Brain (organoid and tissue), 16 donors: ENCODE measurements at places on chromosomes 6 and 20.

- DNase-seq = no peak
Measured at GRCh38 chr6:39189915-39190544, 39.2 kb downstream of the KCNK5 start.

GRCh38 chr6:69584913-69585729, 211.7 kb downstream of the LMBRD1 start:
- DNase-seq = peak; percentile 87

DNA sequence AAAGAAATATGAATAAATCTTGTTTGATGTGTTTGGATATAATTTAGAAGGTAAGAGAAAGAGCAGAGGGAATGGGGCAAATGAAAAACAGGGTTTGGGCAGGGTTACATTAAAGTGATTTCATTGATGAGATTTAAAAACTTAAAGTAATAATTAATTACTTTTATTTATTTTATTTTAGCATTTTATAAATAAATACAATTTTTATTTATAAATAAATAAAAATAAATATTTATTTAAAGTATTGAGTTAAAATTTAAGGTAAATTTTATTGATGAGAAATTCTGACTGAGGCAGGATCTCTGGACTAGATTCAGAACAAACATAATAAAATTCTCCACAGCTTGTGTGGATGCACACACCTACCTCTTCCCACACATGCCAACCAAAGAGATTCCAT, 584.1 kb upstream of the BTBD3 start:
- DNase-seq = no peak

DNA sequence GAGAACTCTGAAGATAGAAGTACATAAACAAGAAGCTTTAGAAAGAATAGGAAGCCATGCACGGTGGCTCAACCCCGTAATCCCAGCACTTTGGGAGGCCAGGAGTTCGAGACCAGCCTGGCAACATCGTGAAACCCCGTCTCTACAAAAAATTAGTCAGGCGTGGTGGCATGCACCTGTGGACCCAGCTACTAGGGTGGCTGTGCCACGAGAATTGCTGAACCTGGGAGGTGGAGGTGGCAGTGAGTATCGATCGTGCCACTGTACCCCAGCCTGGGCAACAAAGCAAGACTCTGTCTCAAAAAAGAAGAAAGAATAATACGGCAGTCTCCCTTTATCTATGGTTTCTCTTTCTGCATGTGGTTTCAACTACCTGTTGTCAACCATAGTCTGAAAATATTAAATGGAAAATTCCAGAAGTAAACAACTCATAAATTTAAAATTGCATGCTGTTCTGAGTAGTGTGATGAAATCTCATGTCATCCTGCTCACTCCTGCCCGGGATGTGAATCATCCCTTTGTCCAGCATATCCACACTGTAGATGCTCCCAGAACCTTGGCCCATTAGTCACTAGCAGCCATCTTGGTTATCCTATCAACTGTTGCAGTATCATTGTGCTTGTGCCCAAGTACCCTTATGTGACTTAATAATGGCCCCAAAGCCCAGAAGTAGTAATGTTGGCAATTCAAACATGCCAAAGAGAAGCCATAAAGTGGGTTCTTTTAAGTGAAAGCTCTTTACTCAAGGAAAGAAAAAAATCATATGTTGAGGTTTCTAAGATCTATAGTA, 22.1 kb downstream of the DEK start:
- no peak for DNase-seq

DNA sequence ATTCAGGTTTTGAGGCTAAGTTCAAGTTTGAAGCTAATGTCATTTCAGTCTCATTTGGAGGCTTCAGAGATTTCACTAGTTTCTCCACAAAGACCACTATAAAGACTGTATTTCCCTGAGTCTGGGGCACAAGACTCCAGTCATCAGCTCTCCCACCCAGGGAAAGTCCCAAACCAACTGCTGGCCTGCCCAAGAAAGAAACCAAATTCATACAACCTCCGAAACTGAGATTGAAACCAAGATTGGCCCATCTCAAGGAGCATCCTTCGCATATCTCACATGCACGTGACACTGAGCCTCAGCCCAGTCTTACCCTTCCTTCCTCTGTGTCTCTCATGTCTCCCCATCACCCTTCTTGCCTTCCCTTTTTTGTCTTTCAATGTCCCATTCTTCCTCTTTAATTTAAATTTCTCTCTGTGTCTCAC, 3.5 kb upstream of the LTA start:
- no peak for DNase-seq

DNA sequence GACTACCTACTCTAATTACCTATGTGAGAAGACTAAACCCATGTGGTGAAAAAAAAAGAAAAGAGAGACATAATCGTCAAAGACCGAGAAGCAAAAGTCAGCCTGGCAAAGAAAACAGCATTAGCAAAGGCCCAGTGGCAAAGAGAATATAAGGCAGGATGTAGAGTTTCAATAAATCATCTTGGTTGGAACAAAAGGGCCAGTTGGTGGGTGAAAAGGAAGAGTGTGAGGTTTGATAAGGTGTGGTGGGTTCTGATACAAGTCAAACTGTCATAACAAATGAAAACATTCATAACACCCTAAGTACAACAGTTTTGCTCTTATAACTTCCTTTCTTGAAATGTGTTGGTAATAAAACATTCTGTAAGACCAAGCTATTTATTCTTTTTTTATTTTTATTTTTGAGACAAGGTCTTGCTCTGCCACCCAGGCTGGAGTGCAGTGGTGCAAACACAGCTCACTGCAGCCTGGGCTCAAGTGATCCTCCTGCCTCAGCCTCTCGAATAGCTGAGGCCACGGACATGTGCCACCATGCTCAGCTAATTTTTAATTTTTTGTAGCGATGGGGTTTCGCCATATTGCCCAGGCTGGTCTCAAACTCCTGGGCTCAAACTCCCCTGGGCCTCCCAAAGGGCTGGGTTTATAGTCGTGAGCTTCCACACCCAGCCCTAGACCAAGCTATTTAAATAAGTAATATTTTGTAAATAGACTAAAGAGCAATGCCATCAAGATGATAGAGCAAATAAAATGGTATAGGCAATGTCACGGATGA, 18.9 kb upstream of the GTF3C6 start:
- no peak for DNase-seq

- DNase-seq = no peak
Measured at GRCh38 chr20:13229538-13229937, 8.5 kb downstream of the ISM1 start.

DNA sequence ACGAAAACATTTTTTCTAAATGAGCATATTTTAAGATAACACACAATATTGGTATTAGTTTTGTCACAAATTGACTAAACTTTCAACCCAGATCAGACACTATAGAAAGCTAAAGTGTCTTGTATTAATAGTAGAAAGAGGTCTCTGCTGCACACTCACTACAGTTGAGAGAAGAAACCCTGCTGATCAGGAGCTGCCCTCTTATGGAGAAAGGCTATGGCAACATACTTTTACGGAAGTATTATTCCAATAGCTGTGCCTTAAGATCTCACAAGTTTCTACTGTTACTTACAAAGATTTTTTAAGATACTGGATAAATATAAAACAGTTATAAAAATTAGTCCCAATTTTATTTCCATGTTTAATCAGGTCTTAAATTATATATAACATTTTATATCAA, 155.7 kb downstream of the RIMS1 start:
- DNase-seq = peak; percentile 5

DNA sequence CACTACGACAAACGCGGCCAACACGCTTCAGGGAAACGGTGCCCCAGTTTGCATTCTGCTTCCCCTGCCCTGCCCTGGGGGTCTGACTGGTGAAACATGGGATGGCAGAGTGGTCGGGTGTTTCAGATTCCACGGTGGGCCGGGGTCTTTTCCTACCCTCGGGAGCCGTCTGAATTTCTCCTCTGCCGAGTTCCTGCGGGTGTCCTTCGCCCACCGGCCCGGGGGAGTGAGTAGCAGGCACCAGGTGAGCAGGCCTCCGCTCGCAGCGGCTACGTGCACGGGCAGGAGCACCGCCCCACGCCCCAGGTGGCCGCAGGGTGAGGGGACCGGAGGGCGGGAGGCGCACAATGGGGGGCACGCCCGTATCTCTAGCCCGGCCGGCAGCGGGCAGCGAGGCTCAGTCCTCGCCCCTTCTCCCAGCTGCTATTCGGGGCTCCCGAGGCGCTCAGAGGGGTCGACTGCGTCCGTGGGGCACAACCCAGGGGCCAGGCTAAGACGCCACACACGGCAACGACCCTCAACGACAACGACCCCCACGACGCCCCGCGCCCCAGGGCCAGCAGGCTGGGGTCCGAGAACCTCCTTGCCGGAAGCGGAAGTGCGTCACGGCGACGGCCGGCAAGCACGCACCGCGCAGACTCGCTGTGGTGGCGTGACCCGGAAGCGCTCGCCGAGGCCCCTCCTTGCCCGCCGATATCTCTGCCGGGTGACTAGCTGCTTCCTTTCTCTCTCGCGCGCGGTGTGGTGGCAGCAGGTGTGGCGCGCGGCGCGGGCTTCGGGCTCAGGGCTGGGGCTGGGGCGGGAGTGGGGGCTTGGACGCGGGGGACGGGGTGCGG, at the start of gene RPS21:
TSS of gene RPS21 (plus strand) at position 721 of the 836 bp plus-strand sequence. CDS start 236 bp downstream, outside the sequence.
- peak; percentile 95 for DNase-seq

GRCh38 chr20:57400821-57401564, 9.8 kb downstream of the RBM38 start:
- DNase-seq = no peak

GRCh38 chr6:92404281-92404680, 1015.1 kb downstream of the EPHA7 start:
- DNase-seq = no peak

- DNase-seq = no peak
Measured at GRCh38 chr6:169289619-169290339, 36.1 kb upstream of the THBS2 start.

DNA sequence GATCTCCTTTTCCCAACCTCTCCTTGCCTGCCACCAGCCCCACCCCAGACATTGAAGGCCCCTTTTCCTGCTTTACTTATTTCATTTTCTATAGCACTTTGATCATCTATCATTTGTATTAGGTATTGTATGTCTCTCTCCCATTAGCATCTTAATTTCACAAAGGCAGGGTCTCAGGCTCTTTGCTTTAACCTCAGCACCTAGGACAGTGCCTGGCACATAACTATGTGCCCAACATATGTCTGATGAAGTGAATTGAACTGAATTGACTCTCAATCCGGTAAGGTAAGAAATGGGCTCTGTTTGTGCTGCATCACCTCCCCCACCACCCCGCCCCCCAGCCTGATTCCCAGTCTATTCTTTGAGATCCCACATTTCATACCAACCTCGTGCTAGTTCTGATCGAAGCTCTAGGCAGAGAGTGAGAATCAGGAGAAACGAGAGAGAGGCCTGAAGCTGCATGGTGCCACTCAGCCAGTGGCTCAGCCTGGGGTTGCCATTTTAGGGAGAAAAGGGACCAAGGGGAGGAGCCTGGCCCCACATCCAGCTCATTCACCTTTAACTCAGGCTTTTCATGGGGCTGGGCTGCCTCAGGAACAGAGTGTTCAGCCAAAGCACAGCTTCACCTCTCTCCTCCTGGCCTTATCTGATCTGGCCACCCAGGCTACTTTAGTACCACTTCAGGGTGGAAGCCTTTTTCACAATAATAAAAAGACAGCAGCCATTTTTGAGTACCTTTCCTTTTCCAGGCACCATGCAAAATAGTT, at the start of gene SPINT3:
TSS of gene SPINT3 (minus strand) at position 476 of the 767 bp plus-strand sequence. CDS start at position 462, 14 bp downstream.
- DNase-seq = no peak

DNA sequence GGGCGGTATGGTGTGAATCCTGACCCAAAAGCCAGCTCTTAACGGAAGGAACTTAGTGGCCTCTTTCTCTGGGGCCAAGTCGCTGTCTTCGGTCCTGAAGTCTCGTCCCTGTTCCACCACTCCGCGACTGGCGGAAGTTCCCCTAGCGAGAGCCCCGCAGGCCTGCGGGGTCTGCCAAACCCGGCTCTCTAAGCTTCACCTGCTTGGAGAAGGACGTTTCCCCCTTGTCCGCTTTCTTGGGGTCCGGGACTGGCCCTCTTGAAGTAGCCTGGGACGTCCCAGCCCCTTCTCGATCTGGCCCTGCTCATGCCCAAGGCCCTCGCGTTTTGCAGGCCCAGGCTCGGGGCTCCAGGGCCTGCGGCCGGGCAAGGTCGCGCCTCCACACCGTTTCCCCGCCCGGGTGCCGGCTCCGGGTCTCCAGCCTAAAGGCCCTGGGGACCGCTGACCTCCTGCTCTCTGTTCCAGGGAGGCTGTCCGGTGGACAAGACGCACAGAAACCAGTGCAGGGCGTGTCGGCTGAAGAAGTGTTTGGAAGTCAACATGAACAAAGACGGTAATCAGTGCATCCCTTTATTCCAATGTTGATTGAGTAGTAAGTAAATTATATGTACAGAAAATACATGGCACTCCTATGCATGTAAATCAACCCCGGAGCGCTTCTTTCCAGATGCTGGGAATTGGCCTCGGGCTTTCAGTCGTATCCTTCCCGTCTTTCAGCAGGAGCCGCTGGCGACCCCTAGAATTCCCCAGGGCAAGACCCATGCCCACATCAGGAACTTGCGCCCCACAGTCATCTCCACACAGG, 8.8 kb downstream of the NR2E1 start:
- no peak for DNase-seq
